ENCODE measurements at places on chromosomes 2 and 18.
A peak's percentile ranks its signal among the peaks of the same experiment; 100 is the strongest.

GRCh38 chr18:75723521-75724340 is 296.2 kb upstream of the SMIM21 start:
- DNase-seq: no peak

DNA sequence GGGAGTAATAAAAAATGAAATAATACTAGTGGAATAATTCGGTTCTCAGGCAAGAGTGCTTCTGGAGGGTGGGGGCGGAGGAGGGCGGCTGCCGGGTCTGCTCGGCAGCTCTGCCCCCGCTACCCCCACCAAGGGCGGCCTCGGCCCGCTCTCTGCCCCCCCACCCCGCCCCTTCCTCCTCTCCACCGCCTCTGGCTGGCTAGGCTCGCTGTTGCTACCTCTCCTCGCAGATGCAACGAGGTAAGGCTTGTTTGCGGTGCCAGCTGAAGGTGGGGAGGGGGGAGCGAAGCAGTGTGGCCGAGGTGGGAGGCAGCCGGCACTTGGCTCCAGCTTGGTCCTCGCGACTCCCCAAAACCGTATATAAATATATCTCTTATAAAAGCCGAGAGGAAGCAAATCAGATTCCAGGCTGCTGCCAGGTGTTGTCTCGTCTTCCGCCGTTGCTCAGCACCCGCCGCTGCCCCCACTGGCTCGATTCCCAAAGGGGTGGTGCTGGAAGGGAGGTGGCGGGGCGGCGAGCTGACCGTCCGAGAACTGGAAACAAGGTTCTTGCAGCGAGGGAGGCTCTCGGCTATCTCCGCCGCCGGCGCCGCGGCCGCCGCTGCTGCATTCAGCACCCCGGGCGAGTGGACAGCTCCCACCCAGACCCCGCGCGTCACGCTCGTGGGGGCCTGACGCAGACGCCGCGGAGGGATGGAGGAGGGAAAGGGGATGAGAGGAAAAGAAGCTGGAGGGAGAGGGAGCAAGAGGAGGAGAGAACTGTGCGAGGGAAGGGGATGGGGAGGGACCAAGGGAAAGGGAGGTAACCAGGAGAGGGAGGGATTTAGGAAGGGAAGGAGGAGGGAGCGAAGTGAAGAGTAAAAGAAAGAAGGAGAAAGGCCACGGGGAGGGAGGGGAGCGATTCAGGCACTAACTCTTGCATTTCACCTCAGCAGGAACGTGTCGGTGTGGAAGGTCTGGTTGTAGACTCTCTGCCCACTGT is at the start of gene MARCHF4:
MARCHF4 (minus strand) TSS at position 763 of the 982 bp plus-strand sequence. CDS start 2,223 bp downstream, outside the sequence.
- DNase-seq: peak; percentile 93

DNA sequence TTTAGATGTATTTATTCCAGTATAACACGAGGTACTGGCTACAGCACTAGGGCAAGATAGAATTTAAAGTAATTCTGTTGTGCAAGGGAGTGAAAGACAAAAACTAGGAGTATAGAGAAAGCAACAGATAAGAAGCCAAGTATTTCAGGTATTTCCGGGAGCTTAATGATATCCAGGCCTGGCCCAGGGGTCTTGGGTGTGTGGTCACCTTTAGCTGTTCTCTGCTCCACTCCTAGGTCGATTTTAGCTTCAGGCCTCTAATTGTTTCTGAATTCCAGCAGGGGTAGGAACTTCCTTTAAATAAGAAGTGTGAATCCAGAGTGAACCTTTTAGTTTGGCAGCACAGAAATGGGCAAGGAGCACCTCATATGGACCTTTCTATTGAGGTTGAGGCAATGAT is 342.3 kb upstream of the MYT1L start:
- DNase-seq: no peak

GRCh38 chr2:140063356-140063755 is 1283.2 kb upstream of the NXPH2 start:
- no peak for DNase-seq

DNA sequence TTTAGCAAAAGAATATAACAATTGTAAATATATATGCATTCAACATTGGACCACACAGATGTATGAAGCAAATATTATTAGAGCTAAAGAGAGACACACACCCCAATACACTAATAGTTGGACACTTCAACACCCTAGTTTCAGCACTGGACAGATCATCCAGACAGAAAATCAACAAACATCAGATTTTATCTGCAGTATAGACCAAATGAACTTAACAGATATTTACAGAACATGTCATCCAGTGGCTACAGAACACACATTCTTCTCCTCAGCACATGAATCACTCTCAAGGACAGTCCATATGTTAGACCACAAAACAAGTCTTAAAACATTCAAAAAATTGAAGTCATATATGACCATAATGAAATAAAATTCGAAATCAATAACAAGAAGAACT is 22.1 kb upstream of the EVA1A start:
- peak; percentile 33 for DNase-seq

DNA sequence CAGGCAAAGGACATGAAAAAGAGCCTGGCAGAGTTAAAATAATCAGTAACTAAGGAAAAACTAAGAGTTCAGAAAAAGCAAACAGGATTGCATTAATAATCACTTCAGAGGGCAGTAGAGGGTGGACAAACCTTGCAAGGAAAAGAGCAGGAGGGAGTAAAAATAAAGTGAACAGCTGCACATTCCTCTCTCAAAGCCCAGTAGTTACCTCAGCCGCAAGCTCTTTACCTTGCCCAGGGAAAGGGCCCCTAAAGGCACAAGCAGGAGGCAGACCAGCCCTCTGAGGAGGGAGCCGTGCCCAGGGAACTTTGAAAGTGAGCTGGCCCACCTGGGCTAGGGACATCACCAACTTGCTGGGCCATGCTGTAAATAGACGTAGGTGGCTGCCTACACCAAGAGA is 196.9 kb downstream of the C1D start:
- DNase-seq: no peak

DNA sequence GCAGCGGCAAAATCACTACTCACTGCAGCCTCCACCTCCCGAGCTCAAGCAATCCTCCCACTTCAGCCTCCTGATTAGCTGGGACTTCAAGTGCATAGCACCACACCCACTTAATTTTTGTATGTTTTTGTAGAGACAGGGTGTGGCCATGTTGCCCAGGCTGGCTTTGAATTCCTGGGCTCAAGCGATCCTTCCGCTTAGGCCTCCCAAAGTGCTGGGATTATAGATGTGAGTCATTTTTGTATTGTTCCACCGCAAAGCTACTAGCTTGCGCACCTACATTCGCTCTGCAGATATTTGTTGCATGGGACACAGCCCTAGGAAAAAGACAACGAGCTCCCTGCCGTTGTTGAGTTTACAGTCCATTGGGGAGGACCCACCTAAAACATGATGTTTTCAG is 173.5 kb upstream of the AGAP1 start:
- DNase-seq: no peak

GRCh38 chr2:128233790-128234395 is 84.8 kb downstream of the HS6ST1 start:
- no peak for DNase-seq

DNA sequence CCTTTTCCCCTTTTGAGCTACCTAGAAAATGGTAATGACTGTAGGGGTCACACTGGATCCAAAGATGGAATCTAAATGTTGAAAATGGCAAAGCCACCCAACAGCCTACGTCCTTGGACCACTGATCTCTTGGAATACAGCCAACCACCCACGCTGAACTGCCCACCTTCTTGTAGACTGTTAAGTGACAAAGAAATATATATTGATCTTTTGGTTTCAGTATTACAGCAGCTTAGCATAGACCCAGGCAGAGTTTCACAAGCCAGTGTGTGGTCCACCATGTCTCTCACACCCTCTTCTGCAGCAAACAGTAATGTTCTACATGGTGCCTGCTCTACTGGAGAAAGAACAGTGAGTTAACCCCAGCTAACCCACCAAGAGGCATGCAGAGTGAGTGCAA is 20.2 kb downstream of the CACNB4 start:
- DNase-seq: no peak

GRCh38 chr2:212723226-212723625 is 184.6 kb upstream of the ERBB4 start:
- DNase-seq: peak; percentile 78

DNA sequence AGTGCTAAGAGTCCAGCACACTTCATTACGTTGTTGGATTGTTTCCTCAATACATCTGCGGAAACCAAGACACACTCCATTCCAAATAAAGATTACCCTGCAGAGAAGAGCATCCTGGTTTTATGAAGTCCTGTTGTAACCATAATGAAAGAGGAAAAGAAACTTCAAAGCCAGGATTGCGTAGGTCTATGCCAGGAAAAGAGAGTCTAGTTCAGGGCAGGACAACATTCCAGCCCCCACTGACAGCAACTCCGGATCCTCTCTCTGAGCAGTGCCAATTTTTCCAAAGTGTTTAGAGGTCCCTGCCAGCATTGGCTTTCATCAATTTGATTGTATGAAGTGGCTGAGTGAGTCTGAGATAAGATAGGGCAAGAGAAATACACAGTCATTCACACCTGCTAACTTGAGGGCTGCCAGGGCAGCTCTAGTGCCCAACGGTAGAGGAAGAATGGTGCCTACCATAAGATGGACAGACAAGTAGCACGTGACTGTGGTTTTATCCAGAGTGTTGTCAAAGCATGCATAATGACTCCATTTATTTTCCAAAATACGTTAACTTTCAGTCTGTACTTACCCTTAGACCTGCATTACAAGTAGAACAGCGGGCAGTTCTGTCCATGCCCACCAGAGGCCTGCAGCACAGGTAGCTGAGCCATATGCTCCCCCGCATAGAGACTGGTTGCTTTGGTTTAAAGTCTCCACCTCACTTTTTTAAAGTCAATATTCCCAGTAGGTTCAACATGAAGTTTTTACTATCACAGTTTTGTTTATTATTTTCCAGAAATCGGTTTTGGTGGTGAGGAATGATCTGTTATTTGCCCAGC is 23.7 kb downstream of the PIEZO2 start:
- no peak for DNase-seq

GRCh38 chr2:241083091-241083415 is 19.0 kb downstream of the MTERF4 start:
- no peak for DNase-seq

GRCh38 chr2:185475914-185476313 is 262.7 kb upstream of the FSIP2 start:
- DNase-seq: no peak

DNA sequence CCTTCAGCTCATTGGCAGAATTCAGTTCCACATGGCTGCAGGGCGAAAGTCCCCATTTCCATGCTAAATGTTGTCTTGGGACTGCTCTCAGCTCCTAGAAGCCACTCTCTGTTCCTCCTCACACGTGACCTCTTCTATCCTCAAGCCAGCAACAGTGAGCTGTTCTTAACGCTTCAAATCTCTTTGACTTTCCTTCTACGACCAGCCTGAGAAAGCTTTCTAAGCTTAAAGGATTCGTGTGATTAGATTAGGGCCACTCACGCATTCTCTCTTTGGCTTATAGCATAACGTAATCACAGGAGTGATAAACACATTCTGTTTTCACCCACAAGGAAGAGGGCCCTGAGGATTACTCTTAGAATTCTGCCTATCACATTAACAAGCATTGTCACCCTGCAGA is 29.8 kb upstream of the LAMA1 start:
- DNase-seq: no peak

- peak; percentile 64 for DNase-seq
These were observed 515 bp downstream of the TSHZ1 start for GRCh38 chr18:75211002-75211621.

GRCh38 chr2:187379869-187380268 is 68.2 kb downstream of the CALCRL start:
- no peak for DNase-seq

DNA sequence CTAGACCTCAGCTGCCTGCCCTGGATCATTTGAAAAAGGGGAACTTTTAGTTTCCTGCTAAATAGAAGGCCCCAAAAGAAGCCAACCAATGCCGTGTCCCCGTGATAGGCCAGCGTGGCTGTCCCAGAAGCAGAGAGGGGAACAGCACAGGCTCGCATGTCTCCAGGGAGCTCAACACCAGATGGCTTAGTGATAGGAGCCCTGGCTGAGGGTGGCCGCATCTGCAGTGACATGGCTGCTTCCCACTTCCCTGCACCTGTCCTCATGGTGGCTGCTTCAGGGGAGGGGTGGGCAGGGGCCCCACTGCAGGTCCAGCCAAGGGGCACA is 79.6 kb downstream of the MBP start:
- DNase-seq: no peak

DNA sequence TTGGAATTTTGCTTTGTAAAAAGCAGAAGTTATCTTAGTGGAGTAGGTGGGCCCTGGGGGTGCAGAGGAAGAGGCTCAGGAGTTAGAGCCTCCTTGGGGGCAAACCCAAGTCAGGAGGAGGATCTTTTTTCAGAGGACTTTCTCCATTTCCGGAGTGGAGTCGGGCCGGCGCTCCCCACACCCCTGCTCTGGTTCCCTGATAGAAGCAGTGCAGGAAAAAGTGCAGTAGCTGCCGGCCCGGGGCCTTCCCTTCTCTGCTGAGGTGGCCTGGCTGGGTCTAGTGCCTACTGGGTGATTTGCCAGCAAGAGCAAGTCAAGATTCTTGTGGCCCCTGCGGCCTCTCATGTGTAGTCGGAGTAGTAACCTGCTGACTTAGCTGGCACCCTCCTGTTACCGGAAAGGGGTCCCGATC is 124.2 kb upstream of the HS6ST1 start:
- DNase-seq: no peak

GRCh38 chr18:662197-662596 is 4.7 kb downstream of the TYMS start:
- no peak for DNase-seq

GRCh38 chr2:237190966-237191713 is 105.5 kb downstream of the COPS8 start:
- DNase-seq: no peak

DNA sequence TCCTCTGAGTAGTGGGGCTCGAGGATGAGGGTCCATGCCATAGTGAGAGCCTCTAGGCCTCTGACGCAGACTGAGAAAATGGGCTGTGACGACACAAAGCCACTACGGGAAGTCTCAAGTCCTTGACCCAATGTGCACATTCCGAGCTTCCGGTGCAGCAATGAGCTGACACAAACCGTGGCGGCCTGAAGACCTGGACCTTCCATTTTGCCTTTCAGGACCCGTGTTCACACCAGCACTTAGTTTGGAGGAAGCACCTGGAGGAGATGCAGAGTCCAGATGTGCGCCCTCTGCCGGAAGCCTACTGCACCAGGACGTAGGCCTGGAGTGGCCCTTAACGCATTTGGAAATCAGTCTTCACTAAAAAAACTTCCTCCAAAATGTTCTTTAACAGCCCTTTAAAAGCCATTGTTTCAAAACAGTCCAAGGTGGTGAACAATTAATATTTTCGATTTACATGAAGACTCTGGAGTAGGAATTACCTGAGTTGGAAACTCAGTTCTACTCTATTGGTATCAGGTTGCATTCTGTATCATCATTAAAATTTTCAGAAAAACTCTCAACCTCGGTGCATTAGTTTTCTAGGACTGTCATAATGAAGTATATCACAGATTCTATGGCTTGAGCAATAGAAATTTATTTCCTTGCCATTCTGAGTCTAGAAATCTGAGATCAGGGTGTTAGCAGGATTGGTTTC is 33.9 kb downstream of the BMP10 start:
- DNase-seq: peak; percentile 14

- DNase-seq: no peak
These were observed 40.7 kb upstream of the LBH start for GRCh38 chr2:30190637-30191036.

- DNase-seq: peak; percentile 33
These were observed 462.7 kb downstream of the TGIF1 start for GRCh38 chr18:3912705-3913104.

GRCh38 chr2:45799679-45800381 is 148.4 kb downstream of the PRKCE start:
- no peak for DNase-seq

GRCh38 chr2:31318361-31319336 is 84.7 kb downstream of the EHD3 start:
- peak; percentile 88 for DNase-seq

GRCh38 chr2:17373741-17374140 is 144.5 kb downstream of the RAD51AP2 start:
- peak; percentile 63 for DNase-seq

- DNase-seq: no peak
These were observed 83.3 kb downstream of the SP3 start for GRCh38 chr2:173881886-173882285.

- DNase-seq: peak; percentile 64
These were observed 1.2 kb downstream of the PTPN4 start for GRCh38 chr2:119760956-119761275.
